T-helper 2 cell treated with Interferon-gamma antibody and Interleukin-4, amounts not matched to agents 100 ng/mL and 5 ng/mL, for 36 hours (primary cell): ENCODE measurements at places on chromosomes 3 and 15. TPM values are rescaled to one million over a fixed set of nuclear protein-coding genes. Genes with fewer than 3 reads are reported as not detected.

The GP9 gene
- not detected in 2 replicates for total RNA-seq

The FRMD4B gene
- 19.9 and 20.9 TPM in 2 replicates for total RNA-seq

The LDHAL6B gene
- not detected in 2 replicates for total RNA-seq

The IQCB1 gene
- 35.3 and 37.1 TPM in 2 replicates for total RNA-seq

The YEATS2 gene
- 41.2 and 43.3 TPM in 2 replicates for total RNA-seq

The MLH1 gene
- total RNA-seq = 54.6 and 56.4 TPM in 2 replicates

The GOLGA8Q gene
- total RNA-seq = 3.0 and 8.8 TPM in 2 replicates

The CYP1A2 gene
- total RNA-seq = not detected in 2 replicates

The SLCO3A1 gene
- total RNA-seq = 47.1 and 50.3 TPM in 2 replicates

The LEKR1 gene
- total RNA-seq = 0.70 and 0.73 TPM in 2 replicates

The ADAMTS17 gene
- total RNA-seq = 0.52 and 1.7 TPM in 2 replicates

The ASB14 gene
- total RNA-seq = not detected in 2 replicates

The GASK1A gene
- 0.09 TPM in 1 of 2 replicates, not detected in the other for total RNA-seq

The FBXW12 gene
- total RNA-seq = not detected in 2 replicates

The SLITRK3 gene
- total RNA-seq = not detected in 2 replicates

The OCA2 gene
- total RNA-seq = not detected in 2 replicates

The NAA80 gene
- 27.4 and 29.0 TPM in 2 replicates for total RNA-seq

The PCOLCE2 gene
- not detected in 2 replicates for total RNA-seq
